ENCODE measurements at places on chromosomes 6 and 20.

GRCh38 chr6:166223079-166223478 lies 55.4 kb upstream of the TBXT start:
- no peak for DNase-seq

DNA sequence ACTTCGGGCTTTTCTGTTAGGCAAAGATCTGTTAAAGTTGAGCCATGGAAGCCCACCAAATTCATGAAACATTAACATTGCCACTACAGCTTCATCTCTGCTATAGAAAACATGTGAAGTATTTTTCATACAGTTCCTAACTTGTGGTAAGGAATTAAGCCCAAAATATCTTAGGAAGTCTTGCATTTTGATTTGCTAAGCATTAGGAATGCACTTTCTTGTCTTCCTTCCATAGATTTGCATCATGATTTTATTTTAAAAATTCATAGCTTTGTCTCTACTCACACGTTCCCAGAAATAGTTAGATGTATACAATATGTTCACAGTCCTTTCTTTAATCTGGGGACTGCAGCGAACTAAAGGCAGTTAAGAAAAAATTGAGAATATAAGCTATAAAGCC lies 325.6 kb downstream of the CENPW start:
- DNase-seq, result no peak

GRCh38 chr6:131073577-131073976 lies 10.5 kb upstream of the EPB41L2 start:
- no peak for DNase-seq

DNA sequence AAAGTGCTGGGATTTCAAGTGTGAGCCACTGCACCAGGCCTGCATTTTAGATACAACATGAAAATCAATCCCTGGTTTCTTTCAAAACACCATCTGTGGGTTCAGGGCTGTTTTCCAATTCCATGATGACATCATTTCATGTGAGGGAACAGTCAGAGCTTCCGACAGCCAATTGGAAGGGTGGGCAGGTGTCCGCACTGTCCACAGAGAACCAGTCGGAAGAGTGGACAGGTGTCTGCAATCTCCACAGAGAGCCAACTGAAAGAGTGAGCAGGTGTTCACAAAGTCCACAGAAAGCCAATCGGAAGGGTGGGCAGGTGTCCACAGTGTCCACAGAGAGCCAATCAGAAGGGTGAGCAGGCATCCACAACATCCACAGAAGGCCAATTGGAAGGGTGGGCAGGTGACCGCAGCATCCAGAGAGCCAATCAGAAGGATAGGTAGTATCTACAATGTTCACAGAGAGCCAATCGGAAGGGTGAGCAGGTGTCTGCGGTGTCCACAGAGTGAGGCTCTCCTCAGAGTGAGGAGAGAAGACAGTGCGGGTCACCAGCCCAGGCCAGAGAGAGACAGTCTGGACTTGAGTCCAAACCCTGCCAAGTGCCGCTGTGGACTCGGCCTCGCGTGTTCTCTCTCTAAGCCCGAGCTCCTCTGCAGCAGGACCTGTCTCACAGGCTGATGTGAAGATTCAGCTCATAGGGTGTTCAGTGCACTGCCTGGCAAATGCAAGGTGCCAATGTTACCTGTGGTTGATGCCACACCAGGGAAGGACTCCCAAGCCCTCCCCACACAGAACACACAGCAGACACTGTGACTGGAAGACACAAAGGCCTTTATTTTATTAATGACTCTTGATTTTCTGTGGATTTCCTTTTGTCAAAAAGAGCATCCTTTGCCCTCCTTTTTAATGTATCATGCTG lies 57.3 kb downstream of the DLL1 start:
- DNase-seq, result no peak

- no peak for DNase-seq
Observed at GRCh38 chr6:105034470-105034869, 77.6 kb downstream of the LIN28B start.

DNA sequence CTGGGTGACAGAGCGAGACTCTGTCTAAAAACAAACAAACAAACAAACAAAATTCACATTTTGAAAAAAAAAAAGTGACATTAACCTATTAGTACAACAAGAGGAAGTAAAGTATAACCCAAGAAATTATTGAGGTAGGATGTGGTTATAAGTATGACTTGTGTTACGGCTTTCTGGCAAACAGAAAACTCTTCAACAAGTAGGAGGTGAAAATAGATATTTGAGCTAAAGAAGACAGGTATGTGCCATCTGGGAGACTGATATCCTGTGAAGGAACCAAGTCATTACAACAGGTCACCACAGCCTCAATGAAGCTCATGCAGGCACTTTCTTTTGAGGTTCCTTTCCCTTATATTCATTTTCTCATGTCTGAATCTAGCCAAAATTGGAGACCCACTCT lies 28.8 kb downstream of the TLDC2 start:
- DNase-seq, result no peak

DNA sequence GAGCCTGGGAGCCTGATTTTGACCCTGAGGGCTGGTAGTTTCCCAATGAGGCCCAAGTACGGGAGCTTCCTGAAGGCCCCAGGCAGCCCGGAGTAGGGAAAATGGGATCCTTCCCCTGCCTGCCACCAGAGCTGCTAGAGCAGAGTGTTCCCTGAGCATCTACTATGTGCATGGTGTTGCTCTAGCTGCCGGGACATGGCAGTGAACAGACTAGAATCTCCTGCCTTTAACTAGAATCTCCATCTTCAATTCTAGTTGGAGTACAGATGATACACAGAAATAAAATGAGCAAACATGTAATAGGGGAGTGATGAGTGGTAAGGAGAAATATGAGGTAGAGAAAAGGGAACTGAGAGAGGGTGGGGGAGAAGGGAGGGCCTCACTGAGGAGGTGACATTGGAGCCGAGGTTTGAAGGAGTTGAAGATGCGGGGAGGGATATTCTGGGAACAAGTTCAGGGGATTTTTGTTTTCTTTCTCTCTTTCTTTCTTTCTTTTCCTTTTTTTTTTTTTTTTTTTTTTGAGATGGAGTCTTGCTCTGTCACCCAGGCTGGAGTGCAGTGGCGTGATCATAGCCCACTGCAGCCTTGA lies 18.5 kb downstream of the VSTM2L start:
- DNase-seq, result no peak

GRCh38 chr20:4111440-4112411 lies 96.4 kb upstream of the RNF24 start:
- no peak for DNase-seq

GRCh38 chr6:98880486-98880885 lies 46.1 kb downstream of the POU3F2 start:
- no peak for DNase-seq
